ENCODE measurements at places on chromosomes 1 and 21.

- no peak for DNase-seq
Observed at GRCh38 chr1:223106856-223107255, 36.2 kb downstream of the TLR5 start.

DNA sequence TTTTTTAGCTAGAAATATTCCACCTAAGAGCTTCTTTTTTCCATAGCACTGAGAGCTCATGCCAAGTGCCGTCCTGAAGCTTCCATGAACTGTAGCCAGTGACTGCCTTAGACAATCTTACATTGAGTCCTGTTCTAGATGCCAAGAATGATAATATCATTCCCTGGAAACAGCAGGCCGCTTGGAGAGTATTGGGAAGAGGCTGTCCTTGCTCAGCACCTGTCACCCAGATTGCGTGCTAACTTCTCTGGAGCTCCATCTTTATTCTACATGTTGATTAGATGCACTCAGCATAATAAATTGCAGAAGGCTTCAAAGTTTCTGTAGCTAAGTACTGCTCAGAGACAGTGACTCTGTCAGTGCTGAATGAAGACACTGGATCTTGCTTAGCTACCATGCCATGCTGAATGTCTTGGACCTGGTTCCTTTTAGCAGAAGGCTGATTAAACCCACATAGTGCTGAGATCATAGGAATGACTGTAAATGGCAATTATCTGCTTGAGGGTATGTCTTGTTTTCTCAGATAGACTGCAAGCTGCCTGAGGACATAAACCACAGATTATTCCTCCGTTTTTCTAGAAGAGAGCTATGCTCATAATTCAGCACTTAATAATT lies 83.1 kb upstream of the IRF2BP2 start:
- no peak for DNase-seq

GRCh38 chr1:230071316-230071715 lies 4.3 kb downstream of the GALNT2 start:
- DNase-seq, result no peak

- DNase-seq, result no peak
Observed at GRCh38 chr21:41481191-41481590, 26.8 kb downstream of the TMPRSS2 start.

- DNase-seq, result no peak
Observed at GRCh38 chr1:50989694-50990093, 19.6 kb downstream of the CDKN2C start.

GRCh38 chr1:227796359-227796915 lies 19.0 kb upstream of the PRSS38 start:
- no peak for DNase-seq

DNA sequence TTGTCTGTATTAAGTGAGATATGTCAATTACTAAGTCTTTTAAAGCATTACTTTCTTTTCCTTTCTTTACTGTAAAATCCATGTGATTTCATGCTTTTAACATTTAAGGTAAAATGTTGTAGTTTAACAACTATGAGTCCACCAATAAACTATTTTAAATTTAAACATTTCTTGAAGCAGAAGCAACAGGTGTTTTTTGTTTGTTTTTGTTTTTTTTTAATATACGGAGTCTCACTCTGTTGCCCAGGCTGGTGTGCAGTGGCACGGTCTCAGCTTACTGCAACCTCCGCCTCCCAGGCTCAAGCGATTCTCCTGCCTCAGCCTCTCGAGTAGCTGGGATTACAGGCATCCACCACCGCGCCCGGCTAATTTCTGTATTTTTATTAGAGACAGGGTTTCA lies 15.6 kb downstream of the AIDA start:
- no peak for DNase-seq

GRCh38 chr1:14672005-14672404 lies 73.5 kb downstream of the KAZN start:
- DNase-seq, result no peak

DNA sequence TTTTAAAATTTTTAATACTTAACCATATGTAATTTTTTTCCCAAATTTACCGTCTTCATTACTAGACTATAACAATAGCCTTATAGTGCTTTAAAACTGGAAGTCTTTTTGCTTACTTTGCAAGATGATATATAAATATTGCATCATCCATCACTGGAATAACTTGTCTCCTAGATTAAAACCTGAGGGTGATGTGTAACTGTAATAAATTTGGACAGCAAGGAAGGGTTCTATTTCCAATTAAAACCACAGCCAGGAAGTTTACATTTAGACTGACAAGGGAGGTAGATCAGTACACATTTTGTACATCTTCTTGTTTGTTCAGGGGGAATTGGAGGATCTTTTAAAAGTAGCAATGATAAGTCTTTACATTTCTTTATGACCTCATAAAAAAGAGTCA lies 21.9 kb downstream of the NTNG1 start:
- no peak for DNase-seq

GRCh38 chr21:26553898-26554297 lies 19.2 kb downstream of the CYYR1 start:
- DNase-seq, result no peak

GRCh38 chr1:167443757-167444156 lies 74.6 kb downstream of the CD247 start:
- no peak for DNase-seq

DNA sequence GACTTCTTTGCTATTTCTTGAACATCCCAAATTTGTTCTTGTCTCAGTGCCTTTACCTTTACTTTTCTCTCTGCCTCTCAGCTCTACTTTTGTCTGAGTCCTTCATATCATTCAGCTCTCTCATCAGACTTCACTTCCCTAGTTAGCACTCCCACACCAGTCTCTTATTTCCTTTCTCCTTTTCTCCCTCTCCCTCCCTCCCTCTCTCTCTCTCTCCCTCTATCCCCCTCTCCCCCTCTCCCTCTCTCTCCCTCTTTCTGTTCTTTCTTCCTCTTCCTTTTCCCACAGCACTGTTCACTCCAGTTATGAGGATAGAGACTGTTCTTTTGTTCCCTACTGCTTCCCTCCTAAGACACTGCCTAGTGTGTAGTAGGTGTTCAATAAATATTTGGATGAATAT lies 154.9 kb downstream of the MAST2 start:
- no peak for DNase-seq

DNA sequence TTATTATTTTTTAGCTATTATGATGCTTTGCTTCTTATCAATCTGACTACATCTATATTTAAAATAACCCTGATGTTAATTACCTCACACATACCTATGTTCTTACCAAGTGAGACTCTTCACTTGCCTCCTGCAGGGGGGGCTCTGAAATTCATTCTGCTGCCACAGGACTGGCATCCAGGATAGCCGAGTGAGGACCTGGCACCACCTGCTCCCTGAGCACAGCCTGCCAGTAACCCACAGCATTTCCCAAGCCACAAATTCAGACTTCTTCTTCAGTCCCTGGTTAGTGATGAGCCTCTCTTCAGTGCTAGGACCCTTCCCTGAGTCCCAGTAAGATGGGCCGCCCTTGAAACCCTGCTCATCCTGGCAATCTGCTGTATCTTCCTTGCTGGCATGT lies 296.5 kb upstream of the PLXNA2 start:
- DNase-seq, result no peak

GRCh38 chr1:95974586-95974985 lies 740.6 kb downstream of the RWDD3 start:
- DNase-seq, result no peak

DNA sequence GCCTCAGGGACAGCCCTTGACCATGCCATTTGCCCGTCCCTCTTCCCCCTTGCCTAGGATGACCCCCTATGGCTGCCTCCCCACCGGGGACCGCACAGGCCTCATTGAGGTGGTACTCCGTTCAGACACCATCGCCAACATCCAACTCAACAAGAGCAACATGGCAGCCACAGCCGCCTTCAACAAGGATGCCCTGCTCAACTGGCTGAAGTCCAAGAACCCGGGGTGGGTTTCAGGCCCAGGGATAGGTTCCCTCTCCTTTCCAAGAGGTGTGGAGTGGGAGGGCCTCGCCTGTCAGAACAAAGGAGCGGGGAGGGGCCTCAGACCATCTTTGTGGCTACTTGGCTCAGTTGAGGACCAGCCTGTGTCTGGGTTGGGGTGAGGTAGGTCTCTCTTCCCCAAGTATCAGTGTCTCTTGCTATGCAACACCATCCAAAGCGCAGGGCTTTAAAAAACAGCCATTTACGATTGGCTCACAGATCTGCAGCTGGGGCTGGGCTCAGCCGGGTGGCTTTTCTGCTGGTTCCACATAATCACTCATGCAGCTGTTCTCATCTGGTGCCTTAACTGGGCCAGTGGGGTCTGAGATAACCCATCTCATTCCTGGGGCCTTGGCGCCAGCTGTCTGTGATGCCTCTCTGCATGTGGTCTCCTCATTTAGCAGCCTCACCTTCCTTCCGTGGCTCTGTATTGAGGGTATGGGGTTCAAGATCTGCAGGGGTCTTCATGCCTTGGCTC lies 71.7 kb downstream of the PIK3CD start:
- DNase-seq, result no peak

DNA sequence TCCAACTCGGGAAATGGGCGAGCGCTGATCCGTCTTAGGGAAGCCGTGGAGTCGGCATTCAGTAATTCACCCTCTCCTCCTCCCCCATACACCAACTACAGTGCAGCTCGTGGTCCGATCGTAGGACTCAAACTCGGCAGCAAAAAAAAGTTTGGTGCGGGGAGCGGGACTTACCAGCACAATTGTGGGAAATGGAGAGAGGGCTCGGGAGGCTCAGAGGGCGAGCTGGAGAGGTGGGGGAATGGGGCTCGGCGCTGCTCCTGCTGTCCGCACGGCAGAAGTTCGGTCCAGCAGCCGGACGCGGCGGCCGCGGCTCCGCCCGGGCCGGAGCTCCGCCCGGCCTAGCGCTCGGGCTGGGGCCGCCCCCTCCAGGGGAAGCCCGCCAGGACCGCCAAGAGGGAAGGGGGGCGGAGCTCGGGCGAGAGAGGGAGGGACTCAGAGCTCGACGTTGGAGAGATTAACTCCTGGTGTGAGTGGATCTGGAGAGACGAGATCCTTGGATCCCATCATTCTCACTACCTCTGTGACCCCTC lies 676 bp upstream of the PIAS3 start:
- DNase-seq, result peak; percentile 75

GRCh38 chr1:37795340-37796125 lies 1.9 kb downstream of the MANEAL start:
- DNase-seq, result no peak

DNA sequence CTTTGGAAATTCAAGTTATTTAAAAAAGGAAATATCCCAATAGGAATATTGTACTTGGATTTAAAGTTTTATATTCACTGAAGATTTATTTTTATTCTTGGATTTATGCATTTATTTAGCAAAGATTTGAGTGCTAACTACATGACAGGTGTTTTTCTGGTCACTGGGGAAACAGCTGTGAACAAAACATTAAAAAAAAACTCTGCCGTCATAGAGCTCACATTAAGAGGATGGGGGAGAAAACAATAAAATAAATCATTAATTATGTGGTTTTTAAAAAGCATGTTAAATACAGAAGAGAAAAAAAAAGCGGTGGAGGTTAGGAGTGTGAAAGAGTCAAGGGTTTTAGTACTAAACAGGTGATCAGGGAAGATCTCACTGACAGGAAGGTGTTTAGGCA lies 149.9 kb downstream of the GALNT2 start:
- no peak for DNase-seq

DNA sequence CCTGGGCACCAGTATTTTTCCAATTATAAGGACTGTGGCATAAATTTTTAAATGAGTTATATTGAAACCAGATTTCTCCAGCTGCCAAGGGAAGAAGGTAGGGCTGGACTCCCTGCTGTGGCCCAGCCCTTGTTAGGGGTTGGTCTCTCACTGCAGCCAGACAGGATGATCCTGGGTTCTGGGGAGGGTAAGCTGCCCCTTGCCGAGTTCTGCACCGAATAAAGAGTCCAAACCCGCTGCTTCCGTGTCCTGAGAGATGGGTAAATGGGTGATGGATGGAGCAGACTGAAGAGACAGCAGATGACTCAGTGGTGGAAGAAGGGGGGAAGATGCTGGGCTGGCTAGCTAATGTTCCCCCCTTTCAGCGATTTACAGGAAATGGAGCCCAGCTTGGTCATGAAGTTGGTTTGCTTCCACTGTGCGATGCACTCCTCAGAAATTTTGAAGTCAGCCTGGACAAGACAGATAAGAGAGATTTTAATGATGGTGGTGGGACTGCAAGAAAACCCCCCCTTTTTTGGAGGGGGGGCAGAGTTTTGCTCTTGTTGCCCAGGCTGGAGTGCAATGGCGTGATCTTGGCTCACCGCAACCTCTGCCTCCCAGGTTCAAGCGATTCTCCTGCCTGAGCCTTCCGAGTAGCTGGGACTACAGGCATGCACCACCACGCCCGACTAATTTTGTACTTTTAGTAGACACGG lies 41.4 kb downstream of the YARS1 start:
- no peak for DNase-seq

DNA sequence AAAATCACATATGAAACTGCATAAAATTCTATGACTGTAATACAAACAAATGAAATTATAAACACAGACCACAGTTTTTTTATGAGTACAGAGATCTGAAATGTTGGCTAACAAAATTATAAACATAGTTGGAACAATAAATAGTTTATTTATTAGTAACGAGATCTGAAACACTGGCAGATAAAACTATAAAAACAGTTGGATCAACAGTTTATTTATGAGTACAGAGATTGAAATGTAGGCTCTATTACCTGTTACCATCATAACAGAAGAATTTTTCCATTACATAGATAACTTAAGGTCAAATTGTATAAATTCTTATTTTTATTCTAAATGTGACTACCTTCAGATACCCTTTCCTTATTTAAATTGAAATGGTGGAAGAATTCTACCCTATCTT lies 14.5 kb downstream of the EYA3 start:
- DNase-seq, result no peak

DNA sequence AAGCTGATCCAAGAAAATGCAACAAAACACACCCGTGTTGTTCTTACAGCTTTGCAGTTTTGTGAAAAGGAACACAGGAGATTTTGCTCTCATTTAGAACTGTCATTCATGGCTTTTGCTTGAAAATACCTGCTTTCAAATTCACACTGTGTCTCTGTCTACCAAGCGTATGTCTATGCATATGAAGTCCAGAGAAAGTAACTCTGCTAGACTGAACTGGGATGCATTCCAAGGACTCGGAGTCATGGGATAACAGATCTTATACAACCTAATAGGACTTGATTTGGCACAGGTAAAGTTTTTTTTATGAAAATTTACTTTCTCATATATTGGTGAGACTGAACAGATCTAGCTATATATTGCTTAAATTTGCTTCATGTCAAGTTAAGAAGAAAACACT lies 102.4 kb downstream of the PTGER3 start:
- DNase-seq, result no peak

- no peak for DNase-seq
Observed at GRCh38 chr1:217322834-217323233, 308.1 kb downstream of the GPATCH2 start.

Measured in stimulated activated CD8-positive, alpha-beta memory T cell treated with anti-CD3 and anti-CD28 coated beads, Interleukin-7, amount 100 ng/mL, for 48 hours (primary cell).